NCI-H2171 treated with DMSO at 0.1 percent for 48 hours (cell line): ENCODE measurements at places on chromosomes 12 and 14.

DNA sequence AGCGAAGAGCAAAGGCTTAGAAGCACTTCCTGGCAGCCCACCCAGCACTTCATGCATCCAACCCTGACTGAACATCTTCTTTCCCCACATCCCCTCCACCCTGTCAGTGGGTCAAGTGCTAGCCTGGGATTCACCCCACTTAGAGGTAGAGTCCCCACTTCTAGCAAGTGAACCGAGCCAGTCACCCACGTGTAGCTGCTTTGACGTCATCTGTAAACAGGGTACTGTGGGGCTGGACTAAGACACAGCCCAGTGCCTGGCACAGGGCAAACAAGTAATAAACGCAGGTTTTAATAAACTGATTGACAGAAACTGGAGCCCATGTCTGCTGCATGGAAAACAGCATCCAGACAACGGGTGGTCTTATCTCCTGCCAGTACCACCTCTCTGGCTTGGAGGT is 61.7 kb downstream of the ITPK1 start:
- DNase-seq = no peak

- DNase-seq = peak; percentile 51
Observed at GRCh38 chr12:10716704-10717315, 6.3 kb downstream of the YBX3 start.

- peak; percentile 63 for DNase-seq
Observed at GRCh38 chr14:39107591-39107996, 4.6 kb upstream of the SEC23A start.

GRCh38 chr12:100267603-100268281 is 765 bp downstream of the SCYL2 start:
- DNase-seq = peak; percentile 29

GRCh38 chr14:96852823-96853422 is 55.7 kb downstream of the VRK1 start:
- peak; percentile 60 for DNase-seq

- no peak for DNase-seq
Observed at GRCh38 chr12:55955800-55956508, 9.9 kb downstream of the PMEL start.

DNA sequence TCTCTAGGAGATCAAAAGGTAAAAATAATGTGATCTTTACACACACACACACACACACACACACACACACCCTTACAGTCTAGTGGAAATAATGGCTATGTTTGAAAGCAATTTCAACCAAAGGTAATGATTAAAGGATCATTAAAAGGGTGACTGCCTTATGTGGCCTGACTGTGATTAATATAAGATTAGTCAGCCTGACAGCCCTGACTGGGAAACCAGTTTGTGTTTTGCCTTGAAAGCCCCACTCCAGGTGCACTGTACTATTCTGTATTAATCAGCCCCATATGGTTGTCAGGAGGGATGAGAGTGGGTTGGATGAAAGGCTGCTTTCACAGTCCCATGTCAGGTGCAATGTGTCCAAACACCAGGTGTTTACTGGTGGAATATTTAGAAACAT is 10.5 kb downstream of the RASSF9 start:
- peak; percentile 57 for DNase-seq

DNA sequence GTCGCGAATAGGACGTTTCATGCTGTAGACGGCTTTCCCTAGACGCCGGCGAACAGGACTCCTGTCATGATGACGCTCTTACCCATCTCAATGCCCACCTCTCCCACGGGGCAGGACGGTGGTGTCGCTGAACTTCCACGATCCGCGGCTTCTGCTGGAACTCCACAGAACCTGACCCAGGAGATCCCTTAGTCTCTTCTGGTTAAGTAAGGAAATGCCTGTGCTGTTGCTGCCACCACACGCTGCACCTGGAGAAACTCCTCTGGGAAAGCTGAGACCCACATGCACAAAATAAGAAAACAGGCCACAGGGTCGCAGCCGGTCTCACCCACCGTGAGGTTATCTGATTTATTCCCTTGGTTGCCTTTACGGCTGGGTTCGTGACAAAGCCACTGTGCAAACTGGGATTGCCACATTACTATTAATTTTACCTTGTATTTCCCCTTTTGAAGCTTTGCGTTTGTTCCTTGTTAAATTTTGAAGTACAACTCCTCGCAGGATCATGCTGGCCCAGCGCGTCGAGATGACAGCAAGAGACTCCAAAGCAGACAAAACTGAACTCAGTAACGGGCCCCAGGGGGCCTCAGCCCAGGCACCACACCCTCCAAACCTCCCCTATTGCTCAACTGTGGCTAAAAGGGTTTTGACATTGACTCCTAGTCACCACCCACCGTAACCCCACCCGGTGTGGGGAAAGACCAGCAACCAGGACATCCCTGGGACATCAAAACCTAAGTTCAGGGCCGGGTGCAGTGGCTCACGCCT is 9.2 kb upstream of the MMP17 start:
- DNase-seq = no peak

- peak; percentile 95 for DNase-seq
Observed at GRCh38 chr14:100654814-100655740, 67.9 kb upstream of the BEGAIN start.

GRCh38 chr12:43882578-43883178 is 46.8 kb downstream of the TMEM117 start:
- DNase-seq = peak; percentile 58

- no peak for DNase-seq
Observed at GRCh38 chr14:68576031-68576430, 216.8 kb downstream of the ZFP36L1 start.

DNA sequence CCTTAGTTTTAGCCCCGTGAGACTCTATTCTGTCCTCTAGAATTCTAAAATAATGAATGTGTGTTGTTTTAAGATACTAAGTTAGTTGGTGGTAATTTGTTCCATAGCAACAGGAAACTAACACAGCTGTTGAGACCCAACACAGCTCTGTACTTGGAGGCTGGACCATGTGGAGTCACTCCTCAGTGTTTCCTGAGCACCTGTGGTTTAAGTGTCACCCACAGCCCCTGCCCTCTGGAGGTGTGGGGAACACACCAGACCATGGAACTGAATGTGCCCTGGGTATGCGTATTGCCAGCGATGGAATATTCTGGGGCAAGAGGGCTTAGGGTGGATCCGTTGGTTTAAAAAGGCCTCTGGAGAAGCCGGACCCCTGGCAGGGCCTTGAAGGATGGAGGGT is 16.6 kb upstream of the GPR68 start:
- no peak for DNase-seq

GRCh38 chr14:56491299-56492285 is 88.0 kb upstream of the TMEM260 start:
- DNase-seq = peak; percentile 92

DNA sequence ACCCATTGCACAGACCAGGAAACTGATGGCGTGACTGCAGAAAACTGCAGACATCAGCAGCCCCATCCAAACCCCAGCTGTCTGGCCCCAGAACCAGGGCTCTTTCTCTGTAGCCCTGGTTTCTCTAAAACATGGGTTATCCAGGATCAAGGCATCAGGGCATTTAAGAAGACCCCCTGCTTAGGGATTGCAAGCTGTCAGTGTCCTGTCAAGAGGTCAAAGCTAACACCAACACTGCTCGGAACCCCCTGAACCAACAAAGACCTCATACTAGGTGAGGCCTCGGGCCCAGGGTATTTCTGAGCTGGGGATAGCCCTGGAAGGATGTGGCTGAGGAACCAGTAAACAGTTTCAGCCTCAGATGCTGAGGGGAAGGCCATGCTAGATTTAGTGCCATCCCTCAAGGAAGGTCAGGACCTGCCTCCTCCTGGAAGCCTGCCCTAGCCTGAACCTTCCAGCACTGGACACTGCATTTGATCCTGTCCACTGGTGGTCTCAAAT is 39.2 kb downstream of the BCL11B start:
- no peak for DNase-seq

GRCh38 chr14:77691259-77691658 is 16.6 kb downstream of the ALKBH1 start:
- peak; percentile 45 for DNase-seq

DNA sequence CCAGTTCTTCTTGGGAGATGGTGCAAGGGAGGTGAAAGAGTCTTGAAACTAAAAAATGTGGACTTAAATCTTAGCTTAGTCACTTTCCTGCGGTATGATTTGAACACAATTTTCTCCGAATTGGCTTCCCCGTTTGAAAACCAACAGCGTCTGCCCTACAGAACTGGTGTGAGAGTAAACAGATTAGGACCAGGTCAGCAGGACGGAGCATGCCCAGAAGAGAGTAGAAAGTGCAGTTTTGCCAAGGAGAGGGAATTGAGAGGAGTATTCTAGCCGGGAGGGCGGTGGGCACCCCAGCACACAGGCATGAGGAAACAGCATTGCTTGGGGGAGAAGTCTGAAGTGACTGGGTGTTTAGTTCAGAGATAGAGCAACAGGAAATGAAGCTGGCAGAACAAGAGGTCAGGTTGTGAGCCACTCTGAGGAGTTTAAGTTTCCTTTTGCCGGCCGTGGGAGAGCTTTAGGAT is 927.1 kb downstream of the VRK1 start:
- no peak for DNase-seq

GRCh38 chr14:92890830-92891588 is 31.9 kb upstream of the CHGA start:
- no peak for DNase-seq

- DNase-seq = no peak
Observed at GRCh38 chr12:56601503-56601902, 28.6 kb downstream of the BAZ2A start.

- DNase-seq = no peak
Observed at GRCh38 chr14:74804219-74804825, 41.2 kb downstream of the YLPM1 start.

DNA sequence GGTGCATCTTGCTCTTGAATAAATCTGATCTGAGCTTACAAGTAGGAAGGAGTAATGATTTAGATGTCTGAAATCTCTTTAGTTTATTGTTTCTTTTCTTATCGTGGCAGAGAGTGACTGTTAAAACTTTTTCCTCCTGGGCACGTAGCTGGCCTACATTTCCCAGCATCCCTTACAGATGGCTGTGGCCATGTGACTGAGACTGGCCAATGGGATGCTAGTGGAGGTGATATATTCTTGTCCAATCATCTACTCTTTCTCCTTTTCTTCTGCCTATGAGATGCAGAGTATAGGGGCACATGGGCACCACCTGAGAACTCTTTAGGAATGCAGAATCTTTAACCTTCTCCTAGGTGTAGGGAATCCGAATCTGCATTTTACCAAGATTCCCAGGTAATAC is 237.3 kb downstream of the RGS6 start:
- DNase-seq = peak; percentile 20

- DNase-seq = no peak
Observed at GRCh38 chr12:19959353-19959752, 409.0 kb upstream of the PDE3A start.

DNA sequence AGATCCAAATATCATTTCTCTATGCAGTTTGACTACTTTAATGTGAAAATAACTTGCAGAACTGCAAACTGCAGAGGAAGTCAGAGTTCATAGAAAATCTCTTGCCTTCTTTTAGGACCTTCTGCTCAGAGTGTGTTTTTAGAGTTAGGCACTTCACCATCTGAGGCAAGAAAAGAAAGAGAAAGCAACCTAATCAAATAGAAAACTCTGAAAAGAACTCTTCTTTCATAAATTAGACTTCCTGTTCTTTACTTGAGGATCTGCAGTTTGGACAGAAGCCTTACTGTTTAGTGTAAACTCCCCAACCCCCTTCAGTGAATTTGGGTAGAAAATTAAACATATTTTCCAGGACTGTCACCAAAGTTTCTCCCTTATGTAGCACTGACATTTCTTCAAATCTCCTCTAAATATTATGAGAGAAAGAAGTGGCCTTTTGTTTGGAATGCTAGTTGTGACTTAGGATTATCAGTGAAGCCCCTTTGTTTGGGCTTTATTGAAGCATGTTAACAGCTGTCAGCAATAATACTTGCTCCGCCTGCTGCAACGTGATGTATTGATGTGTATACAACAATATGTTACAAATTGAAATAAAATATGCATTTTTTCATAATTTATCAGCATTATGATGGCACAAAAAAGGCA is 99.5 kb downstream of the PDZRN4 start:
- DNase-seq = no peak

GRCh38 chr14:84071061-84071460 is 1458.9 kb upstream of the FLRT2 start:
- DNase-seq = no peak

DNA sequence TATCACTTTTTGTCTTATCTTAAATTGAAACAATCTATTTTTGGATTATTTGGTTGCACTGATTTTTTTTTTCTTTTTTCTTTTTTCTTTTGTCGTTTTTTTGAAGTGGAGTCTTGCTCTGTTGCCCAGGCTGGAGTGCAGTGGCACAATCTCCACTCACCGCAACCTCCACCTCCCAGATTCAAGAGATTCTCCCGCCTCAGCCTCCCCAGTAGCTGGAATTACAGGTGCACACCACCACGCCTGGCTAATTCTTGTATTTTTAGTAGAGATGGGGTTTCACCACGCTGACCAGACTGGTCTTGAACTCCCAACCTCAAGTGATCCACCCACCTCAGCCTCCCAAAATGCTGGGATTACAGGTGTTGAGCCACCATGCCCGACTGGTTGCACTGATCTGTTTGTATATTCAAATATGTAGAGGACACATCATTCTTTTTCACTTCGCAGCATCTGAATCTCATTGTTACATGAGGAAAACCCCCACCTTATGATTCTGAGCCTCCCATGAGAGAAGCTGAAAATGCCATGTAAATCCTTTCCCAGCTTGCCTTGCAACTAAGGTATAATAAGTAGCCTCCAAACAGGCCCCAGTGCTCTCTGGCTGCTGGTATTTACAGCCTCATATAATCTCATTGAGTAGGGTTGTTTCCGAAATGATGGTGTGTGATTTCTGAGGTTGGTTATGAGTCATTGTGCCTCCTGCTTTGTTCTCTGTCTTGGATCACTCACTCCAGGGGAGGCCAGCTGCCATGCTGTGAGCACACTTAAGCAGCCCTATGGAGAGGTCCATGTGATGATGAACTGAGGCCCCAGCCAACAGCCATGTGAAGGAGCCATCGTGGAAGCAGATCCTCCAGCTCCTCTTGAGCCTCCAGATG is 5.2 kb upstream of the HSP90B1 start:
- peak; percentile 10 for DNase-seq

DNA sequence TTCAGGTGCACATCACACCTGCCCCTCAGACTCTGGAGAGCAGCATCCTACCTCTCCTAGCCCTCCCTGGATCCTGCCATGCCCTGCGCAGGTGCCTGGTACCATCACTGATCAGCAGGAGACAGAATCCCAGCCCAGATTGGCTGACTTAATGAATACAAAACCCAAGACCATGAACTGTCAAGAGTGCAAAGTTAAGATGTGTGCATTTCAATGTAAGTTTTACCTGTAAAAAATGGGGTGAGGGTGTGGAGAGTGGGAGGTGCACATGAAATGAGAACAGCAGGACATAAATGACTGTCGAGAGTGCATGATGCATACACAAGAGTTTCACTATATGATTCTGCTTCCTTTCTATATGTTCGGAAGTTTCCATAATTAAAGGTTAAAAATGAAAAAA is 57.9 kb upstream of the GPR68 start:
- DNase-seq = no peak

- no peak for DNase-seq
Observed at GRCh38 chr14:61331992-61332657, 10.7 kb downstream of the PRKCH start.

- no peak for DNase-seq
Observed at GRCh38 chr14:95816539-95816938, 60.1 kb upstream of the TUNAR start.

- peak; percentile 64 for DNase-seq
Observed at GRCh38 chr14:51028851-51029754, 65.8 kb downstream of the TRIM9 start.
